ENCODE measurements at places on chromosomes 16 and 17. TPM values are rescaled to one million over a fixed set of nuclear protein-coding genes. Genes with fewer than 3 reads are reported as not detected.

PLA2G10 gene
- not detected for total RNA-seq

ARHGAP23 gene
- total RNA-seq: 50.0 TPM

PRR35 gene
- total RNA-seq: 0.05 TPM

FBRS gene
- total RNA-seq: 40.4 TPM

CD300A gene
- total RNA-seq: 0.07 TPM

TNFRSF13B gene
- total RNA-seq: not detected

MYL11 gene
- not detected for total RNA-seq

BMERB1 gene
- 87.1 TPM for total RNA-seq

KCNH6 gene
- total RNA-seq: not detected

ATP6V0A1 gene
- total RNA-seq: 36.9 TPM

ST6GALNAC1 gene
- 0.34 TPM for total RNA-seq

Measured in A549 treated with DMSO at 1 μM for 4 hours (cell line).